Naive thymus-derived CD8-positive, alpha-beta T cell (primary cell): ENCODE measurements at places on chromosomes 4 and X. TPM values are rescaled to one million over a fixed set of nuclear protein-coding genes. Genes with fewer than 3 reads are reported as not detected.
A peak's percentile ranks its signal among the peaks of the same experiment; 100 is the strongest.

Gene ETDA
- total RNA-seq, result not detected

- no peaks in the 10 kb centered on the region for H3K36me3 ChIP-seq
- H3K4me1 ChIP-seq, result peaks cover 43% of the 10 kb centered on the region
- H3K27me3 ChIP-seq, result no peaks in the 10 kb centered on the region
- no peak overlapping the region for H3K4me3 ChIP-seq
- peak overlapping the region; percentile 92 for H3K27ac ChIP-seq
Observed at GRCh38 chrX:7082556-7082955, 65.0 kb upstream of the STS start.

Gene BRS3
- not detected for total RNA-seq

- H3K4me3 ChIP-seq, result no peak overlapping the region
- H3K27ac ChIP-seq, result no peak overlapping the region
- H3K27me3 ChIP-seq, result peaks cover 17% of the 10 kb centered on the region
- no peak for DNase-seq
- no peaks in the 10 kb centered on the region for H3K36me3 ChIP-seq
Observed at GRCh38 chr4:53895137-53895536, 169.3 kb downstream of the CHIC2 start.

DNA sequence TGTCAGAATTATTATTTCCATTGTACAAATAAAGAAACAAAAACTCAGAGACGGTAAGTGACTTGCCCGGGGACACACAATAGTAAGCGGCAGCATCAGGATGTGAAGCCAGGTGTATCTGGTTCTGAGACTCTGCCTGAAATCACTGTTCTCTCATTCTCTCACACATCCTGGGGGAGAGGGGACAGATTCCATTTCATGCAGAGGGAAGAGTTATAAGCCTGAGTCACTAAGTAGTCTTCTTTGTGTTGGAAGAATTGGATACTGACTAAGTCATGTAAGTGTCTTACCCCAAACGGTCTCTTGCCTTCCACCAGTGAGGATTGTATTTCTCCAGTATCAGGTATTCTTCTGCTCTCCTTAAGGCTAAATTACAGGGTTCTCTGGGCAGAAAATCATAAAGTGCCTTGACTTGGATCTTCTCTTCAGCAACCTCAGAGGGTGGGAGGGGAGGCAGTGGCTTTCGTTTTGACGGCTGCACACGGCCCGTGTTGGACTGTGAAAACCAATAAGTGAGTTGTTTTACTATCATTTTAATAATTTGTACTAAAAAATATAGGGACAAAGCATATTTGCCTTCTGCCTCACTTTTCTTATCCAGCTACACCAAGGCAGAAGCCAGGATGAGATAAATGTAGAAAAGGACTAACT, 21.9 kb downstream of the TXK start:
- no peaks in the 10 kb centered on the region for H3K27me3 ChIP-seq
- peak overlapping the region; percentile 89 for H3K27ac ChIP-seq
- peaks cover 73% of the 10 kb centered on the region for H3K4me1 ChIP-seq
- DNase-seq, result no peak
- no peak overlapping the region for H3K4me3 ChIP-seq

Gene IL3RA
- total RNA-seq, result 0.36 TPM

Gene NXF2B
- total RNA-seq, result not detected

Gene MAGEA9B
- not detected for total RNA-seq
